ENCODE measurements at places on chromosomes 2 and 18.

DNA sequence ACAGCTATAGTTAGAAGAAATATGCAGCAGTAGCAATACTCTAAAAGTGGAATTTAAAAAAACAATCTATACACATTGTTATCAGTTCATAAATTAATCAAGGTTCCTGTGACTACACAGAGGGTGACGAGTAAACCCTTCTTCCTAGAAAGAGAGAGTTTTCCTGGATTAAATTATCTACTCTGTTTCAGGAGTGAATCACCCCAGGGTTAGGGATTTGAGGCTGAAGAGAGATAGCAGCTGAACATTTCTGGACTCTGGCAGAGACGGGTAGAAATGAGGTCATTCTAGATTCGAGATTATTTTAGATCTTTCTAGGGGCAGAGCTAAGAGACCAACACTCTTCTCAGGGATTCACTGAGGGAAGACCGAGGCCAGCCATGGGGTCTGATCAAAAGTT lies 38.8 kb upstream of the PMAIP1 start:
- no peak for DNase-seq

- no peak for DNase-seq
These were observed 149.4 kb upstream of the NDUFV2 start for GRCh38 chr18:8952769-8953760.

- no peak for DNase-seq
These were observed 1.1 kb upstream of the PPP3R1 start for GRCh38 chr2:68253219-68254068.

DNA sequence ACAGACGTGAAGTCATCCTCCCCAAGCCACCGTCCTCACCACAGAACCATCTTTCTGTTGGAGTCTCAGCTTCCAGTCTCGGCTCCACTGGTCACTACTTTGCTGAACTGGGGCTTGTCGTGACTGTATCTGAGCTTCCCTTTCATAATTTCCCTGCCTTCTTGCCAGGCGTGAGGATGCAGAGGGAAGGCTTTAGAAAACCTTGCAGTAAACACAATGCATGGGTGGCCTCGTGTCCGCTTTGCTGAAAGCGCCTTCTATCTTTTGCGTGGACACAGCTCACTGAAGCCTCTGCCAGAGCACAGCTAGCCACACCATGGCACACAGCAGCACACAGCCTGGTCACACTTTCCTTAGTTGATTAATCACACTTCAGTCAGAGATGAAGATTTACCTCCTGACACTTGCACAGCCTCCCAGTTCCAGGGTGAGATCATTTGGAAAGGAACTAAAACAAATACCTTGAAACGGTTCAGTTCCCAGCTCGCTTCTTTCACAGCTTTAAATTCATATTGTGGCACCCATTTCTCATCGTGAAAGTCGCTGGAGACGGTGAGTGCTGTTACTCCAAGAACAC lies 2.8 kb upstream of the GPR45 start:
- no peak for DNase-seq

- DNase-seq: no peak
These were observed 126.6 kb downstream of the TMEM131 start for GRCh38 chr2:97868986-97869721.

- DNase-seq: no peak
These were observed 73.8 kb upstream of the KLHL29 start for GRCh38 chr2:23311186-23311585.

DNA sequence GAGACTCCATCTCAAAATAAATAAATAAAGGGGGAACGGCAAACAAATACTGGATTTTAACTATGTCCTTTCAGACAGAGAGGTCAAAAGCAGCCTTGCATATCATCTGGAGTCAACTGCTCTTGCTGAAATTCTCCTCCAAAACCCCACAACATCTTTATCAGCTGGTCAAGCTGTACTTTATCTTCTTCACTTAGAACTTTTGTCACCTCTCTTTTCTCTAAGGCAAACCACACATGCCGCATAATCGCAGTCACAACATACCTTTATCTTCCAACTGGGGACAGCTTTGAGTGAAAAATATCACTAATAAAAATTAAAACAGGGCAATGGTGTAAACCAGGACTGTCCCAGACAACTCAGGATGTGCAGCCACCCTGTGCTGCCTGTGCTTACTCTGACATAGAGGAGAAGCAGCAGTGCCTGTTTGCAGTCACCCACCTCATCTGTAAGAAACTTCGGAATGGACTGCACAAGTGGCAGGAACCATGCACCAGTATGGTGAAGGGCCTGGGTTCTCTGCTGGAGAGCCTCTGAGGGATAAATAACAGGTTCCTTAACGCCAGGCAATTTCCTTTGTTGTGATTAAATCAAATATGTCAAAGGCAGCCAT lies 6.2 kb downstream of the MPPE1 start:
- no peak for DNase-seq

GRCh38 chr2:37614061-37614738 lies 57.2 kb downstream of the CDC42EP3 start:
- peak; percentile 49 for DNase-seq
